Pulmonary artery endothelial cell (primary cell): ENCODE measurements at places on chromosomes 2 and 18.

- peak; percentile 85 for DNase-seq
Measured at GRCh38 chr2:105328281-105329196, 996 bp downstream of the TGFBRAP1 start.

- DNase-seq = no peak
Measured at GRCh38 chr2:183019718-183020442, 18.4 kb downstream of the NCKAP1 start.

DNA sequence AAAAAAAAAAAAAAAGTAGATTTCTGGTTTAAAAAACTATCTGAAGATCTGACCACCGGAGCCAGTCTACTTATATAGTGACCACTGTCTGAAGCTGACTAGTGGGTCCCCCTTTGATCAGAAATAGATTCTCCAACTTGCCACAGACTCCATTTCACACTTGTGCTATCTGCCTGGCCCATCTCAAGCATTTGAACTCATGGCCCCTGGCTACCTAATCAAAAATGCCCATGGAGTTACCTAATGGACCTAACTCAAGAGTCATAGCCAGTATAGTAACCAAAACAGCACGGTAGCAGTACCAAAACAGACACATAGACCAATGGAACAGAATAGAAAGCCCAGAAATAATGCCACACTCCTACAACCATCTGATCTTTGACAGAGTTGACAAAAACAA, 17.0 kb upstream of the ATL2 start:
- DNase-seq = no peak

DNA sequence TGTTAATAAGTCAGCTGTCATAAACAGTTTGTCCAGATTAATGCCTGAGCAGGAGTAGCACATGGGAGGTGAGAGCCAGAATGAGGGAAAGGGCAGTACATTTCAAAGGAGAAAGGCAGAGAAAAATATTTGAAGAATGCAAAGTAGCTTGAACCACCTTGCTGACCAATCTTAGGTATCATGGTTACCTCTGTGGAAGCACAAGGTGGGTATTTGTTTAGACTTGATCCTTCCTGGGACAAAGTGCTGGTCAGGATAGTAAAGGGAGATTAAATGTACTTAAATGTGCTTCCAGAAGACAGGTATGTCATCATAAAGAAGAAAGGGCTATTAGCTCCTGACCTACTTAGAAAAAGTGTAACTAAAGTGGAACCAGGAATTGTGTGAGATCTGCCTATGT, 105.0 kb downstream of the LRRTM1 start:
- DNase-seq = no peak

DNA sequence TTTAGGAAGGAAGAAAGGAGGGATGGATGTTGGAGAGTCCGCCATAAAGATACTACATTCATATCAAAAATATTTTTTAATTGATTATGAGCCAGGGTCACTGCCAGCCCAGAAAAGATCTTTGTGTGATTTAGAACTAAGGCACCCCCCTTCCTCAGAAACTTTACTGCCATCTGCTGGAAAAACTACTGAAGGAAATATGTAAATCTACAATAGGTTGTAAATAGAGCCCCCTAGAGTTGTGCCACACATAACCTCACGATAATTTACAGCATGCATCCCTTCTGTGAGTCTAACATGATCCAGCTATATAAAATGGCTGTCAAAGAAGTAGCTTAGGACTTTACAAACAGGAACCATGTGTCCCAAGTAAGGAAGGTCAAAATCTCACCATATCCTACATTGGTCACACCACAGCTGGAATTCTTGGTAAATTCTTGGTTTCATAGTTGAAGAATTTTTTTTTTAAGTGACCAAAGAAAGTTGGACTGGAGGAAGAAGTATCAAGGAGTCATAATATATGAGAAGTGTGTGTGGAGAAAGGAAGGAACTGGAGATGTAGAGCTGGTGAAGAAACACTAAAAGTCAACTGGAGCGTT, 152.5 kb downstream of the CYP26B1 start:
- no peak for DNase-seq

DNA sequence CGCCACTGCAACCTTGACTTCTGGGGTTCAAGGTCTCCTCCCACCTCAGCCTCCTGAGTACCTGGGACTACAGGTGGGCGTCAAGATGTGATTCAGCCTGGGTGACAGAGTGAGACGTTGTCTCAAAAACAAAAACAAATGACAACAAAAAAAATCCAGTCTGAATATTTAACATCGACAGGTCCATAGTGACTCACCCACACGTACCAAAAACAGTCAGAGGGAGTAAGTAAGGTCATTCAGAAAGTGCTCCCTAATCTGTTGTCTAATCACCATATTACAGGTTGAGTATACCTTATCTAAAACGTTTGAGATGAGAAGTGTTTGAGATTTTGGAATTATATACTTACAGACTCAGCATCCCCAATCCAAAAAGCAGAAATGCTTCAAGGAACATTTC, 24.4 kb downstream of the SAP130 start:
- DNase-seq = no peak

DNA sequence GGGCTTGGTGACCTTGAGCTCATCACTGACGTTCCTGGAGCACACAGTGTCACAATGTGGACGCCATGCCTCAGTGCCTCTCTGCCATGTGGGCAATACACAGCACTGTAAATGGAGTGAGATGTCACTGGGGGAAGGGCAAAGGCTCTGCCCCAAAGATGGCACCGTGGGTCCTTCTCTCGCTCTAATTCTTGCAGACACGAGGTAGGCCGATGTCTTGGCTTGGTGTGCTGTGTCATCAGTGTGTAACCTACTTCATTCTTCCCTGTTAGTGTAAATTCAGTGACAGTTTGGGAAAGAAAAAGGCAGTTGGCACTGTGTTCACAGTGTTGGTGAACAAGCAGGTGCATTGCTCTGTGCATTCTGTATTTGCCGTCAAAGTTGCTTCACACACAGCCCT, 309.3 kb upstream of the MYT1L start:
- no peak for DNase-seq

GRCh38 chr2:99883358-99883757, 259.0 kb downstream of the AFF3 start:
- DNase-seq = no peak

DNA sequence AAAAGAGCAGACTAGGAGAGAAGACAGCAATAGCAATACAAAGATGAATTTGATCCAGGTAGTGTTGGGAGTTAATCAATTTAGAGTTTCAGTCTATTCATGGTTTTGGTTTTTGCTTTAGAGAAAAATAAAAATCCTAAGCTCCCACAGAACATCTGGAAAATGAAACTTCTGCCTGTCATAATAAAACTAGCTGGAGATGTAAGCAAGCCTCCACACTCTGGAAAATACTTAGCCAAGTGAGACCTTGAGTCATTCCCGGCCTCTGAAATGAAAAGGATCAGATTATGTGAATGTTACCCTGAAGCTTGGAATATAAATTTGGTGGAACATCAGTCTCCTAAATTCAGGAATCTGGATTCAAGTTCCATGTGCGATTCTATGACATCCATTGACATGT, 485.6 kb upstream of the SPRED2 start:
- DNase-seq = no peak

GRCh38 chr2:15253835-15254286, 307.3 kb downstream of the NBAS start:
- no peak for DNase-seq

- DNase-seq = no peak
Measured at GRCh38 chr2:54486766-54487165, 30.6 kb downstream of the SPTBN1 start.

- no peak for DNase-seq
Measured at GRCh38 chr2:238009563-238009962, 42.7 kb downstream of the UBE2F start.

DNA sequence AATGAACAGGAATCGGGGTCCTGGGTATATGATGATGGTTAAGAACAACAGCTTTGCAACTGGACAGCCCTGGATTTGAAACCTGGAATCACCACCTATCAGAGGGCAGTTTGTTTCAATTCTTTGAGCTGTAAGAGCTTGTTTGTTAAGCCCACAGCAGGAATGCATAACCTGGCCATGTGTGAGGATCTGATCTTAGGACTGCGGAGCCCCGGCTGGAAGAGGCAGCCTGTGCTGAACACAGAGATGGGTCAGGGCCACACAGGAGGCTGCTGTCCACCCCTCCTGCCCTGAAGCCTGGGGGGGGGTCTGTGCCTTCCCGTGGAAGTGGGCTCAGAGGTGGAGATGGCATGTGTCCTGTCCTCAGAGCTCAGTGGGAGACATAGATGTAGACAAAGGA, 24.3 kb downstream of the TPO start:
- no peak for DNase-seq

- no peak for DNase-seq
Measured at GRCh38 chr2:71136174-71136573, 5.7 kb downstream of the MPHOSPH10 start.

GRCh38 chr18:9658087-9658641, 43.8 kb upstream of the PPP4R1 start:
- DNase-seq = no peak

- DNase-seq = no peak
Measured at GRCh38 chr2:180621941-180622918, 358.2 kb upstream of the UBE2E3 start.

DNA sequence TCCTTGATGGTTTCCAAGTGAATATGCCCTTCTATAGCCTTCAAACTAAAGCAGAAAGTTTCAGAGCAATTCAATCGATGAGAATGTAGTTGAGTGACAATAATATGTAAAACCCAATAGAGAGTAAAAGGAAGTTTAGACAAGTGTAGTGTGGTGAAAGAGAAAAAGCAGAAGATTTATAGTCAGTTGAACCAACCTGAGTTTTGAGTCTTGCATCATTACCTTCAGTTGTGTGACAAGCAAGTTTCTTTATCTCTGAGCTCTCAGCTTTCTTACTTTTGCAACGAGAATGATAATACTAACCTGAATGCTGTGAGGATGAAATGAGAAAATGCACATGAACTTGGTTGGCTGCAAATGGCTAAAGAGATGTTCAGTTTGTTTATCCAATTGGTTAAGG, 40.6 kb upstream of the TMEM247 start:
- DNase-seq = no peak

DNA sequence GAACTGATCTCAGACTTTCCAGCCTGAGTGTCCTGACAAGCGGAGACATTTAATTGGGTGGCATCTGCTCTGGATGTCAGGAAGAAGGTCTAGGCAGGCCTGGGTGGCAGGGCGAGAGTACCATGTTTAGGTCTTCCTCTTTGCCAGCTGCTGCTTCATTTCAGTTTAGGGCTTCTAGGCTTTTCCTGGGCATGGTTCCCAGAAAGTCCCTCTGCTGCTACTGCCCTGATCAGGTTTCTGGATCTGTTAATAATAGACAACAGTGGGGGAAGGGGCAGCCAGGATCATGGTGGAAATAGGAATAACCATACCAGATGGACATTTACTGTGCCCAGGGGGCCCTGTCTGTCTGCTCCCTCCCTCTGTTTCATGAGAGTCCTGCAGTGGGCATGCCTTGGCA, 2.3 kb upstream of the PLCD4 start:
- DNase-seq = no peak

DNA sequence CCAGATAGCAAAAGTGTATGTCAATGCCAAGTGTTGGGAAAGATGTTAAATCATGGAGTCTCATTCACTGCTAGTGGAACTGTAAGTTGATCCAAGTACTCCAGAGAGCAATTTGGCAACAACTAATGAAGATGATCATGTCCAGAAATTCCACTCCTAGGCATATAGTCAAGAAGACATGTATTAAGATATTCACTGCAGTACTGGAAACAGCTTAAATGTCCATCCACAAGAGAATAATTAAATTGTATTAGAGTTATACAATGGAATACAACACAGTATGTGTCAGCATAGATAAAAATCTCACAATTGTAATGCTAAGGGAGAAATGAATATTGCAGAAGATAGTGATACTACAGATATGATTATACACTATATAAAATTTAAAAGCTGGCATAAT, 15.2 kb upstream of the LBH start:
- DNase-seq = no peak

- DNase-seq = no peak
Measured at GRCh38 chr2:121034551-121034950, 250.5 kb downstream of the TFCP2L1 start.

DNA sequence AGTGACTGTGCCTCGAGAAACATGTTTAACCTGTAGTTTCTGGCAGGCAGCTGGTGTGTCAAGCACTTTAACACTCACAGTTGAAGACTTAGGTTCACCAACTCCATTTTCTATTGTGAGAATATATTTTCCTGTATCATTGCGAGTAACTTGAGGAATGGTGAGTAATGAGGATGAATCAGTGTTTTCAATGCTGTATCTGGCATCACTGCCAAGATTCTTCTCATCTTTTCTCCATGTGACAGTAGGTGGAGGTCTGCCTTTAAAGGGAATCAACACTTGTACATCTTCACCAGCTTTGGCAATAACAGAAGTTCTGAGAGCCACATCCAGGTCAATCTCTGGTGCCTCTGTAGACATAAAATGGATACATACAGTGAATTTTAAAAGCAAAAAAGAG, 72.8 kb downstream of the PLEKHA3 start:
- no peak for DNase-seq

- no peak for DNase-seq
Measured at GRCh38 chr2:824954-825353, 125.7 kb upstream of the SNTG2 start.

- no peak for DNase-seq
Measured at GRCh38 chr18:40555914-40556313, 1399.1 kb upstream of the PIK3C3 start.

GRCh38 chr2:189821953-189822748, 37.9 kb downstream of the PMS1 start:
- no peak for DNase-seq

DNA sequence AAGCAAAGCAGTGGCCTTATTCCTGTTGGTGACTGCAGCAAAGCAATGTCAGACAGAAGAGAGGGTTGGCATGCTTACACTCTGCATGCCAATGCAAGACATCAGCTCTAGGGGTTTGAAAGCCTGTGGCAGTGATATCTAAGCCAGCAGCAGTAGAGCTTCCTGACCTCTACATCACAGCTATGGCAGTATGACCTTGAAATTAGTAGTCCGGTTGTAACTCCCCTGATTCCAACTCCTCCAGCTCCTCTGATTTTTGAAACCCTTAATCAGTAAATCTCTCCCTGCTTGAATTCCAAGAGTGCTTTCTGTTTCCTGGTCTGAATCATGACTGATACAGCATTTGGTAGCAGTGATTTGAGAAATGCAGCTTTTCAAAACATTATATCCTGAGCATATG, 60.0 kb upstream of the LRP1B start:
- no peak for DNase-seq

DNA sequence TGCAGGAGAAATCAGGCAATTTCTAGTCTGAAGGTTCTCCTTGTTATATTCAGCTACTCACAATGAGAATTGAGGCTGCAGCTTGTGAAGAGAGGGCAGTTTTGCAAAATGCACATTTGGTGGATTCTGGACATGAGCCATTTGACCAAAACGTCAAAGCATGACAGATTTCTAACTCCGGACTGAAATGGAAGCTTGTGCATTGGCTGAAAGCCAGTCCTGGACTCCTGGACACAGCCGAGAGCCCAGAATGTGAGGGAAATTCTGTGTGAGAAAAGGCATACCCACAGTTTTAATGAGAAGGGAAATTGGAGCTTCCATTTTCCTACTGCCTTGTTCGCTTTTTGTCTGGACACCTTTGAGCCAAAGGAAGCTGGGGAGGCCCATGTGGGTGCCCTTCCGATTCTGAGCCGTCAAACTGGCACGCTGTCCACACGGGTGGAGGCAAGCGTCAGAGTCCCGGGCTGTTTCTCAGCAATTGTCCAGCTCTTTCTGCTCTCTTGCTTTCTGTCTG, 23.7 kb upstream of the ROCK2 start:
- DNase-seq = no peak

- DNase-seq = no peak
Measured at GRCh38 chr18:12099160-12099559, 5.5 kb downstream of the ANKRD62 start.
